ENCODE measurements at places on chromosomes 6 and 20. TPM values are rescaled to one million over a fixed set of nuclear protein-coding genes. Genes with fewer than 3 reads are reported as not detected.

GRCh38 chr6:169852504-169853195 lies 101.2 kb downstream of the ERMARD start:
- H3K27ac ChIP-seq: peak overlapping the region; percentile 67
- H3K4me1 ChIP-seq: peaks cover 12% of the 10 kb centered on the region
- no peak overlapping the region for H3K4me3 ChIP-seq

DNA sequence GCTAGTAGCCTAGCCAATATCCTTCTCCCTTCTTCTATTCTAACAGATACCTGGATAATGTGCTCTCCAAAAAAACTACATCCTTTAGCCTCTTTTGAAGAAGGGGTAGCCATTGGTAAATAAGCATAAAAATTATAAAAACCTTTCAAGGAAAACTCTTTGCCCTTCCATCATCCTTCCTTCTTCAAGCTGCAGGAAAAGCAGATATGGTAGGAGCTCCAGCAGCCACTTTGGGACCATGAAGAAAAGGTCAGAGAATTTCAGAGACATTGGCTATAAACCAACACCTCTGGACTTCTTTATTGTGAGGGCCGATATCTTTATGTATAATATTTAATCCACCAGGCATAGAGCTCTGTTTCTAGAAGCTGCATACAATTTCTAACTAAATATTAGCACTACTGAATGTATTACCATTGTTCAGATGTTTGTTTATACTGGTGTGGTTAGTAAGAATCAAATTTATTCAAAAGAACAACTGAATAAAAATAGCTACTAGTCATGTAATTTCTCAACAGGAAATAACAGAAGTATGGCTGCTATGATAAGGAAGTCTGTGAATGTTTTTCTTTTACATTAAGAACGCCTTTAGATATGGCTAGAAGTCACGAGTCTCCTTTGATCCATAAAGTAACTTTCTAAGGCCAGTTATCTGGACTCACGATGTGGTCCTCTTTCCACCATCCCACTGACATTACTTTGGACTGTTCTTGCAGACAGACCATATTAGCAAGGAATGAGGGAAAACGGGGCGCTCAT lies 32.2 kb downstream of the MYLK4 start:
- DNase-seq: no peak
- no peaks in the 10 kb centered on the region for H3K4me1 ChIP-seq
- H3K36me3 ChIP-seq: no peaks in the 10 kb centered on the region

DNA sequence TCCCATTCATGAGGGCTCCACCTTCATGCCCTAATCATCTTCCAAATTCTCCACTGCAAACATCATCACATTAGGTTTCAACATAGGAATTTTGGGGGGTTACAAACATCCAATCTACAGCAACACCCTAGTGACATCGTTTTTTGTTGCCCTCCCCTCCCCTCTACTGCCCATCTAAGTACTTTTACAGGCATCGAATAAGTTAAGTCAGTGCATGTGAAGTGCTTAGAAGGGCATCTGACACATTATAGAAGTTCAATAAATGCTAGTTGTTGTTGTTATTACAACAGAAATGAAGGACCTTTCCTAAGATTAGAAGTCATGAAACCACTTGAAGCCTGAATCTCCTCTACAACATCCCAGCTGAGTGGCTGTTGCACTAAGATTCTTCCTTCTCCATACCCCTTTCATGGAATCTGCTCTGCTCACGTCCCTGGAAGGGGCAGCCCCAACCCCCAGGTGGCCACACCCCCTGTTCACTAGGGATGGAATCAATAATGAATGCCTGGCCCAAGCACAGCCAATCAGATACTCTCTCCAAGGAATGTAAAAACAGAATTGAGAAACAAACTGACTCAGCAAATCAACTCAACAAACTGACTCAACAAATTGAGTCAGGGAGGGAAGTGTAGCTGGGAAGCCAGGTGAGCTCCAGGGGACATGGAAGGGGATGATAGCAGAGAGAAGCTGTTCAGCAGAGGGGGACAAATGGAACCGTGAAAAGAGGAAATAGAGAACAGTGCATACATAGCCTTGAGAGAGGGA lies 3.9 kb upstream of the LRP11 start:
- no peak overlapping the region for H3K4me3 ChIP-seq
- H3K4me1 ChIP-seq: peaks cover 7% of the 10 kb centered on the region
- no peaks in the 10 kb centered on the region for H3K27me3 ChIP-seq
- DNase-seq: no peak

- no peaks in the 10 kb centered on the region for H3K4me1 ChIP-seq
- H3K4me3 ChIP-seq: no peak overlapping the region
- H3K27me3 ChIP-seq: no peaks in the 10 kb centered on the region
- H3K27ac ChIP-seq: no peak overlapping the region
- no peak for DNase-seq
Measured at GRCh38 chr6:157570752-157571151, 189.8 kb downstream of the ZDHHC14 start.

- H3K27ac ChIP-seq: no peak overlapping the region
- H3K4me3 ChIP-seq: no peak overlapping the region
- H3K4me1 ChIP-seq: no peaks in the 10 kb centered on the region
Measured at GRCh38 chr6:21277601-21278374, 315.8 kb upstream of the SOX4 start.

GRCh38 chr6:35557239-35557638 lies 44.5 kb upstream of the TULP1 start:
- H3K4me1 ChIP-seq: no peaks in the 10 kb centered on the region
- H3K4me3 ChIP-seq: no peak overlapping the region
- no peaks in the 10 kb centered on the region for H3K36me3 ChIP-seq
- no peak overlapping the region for H3K27ac ChIP-seq

- H3K4me1 ChIP-seq: peaks cover 7% of the 10 kb centered on the region
- no peaks in the 10 kb centered on the region for H3K36me3 ChIP-seq
- DNase-seq: no peak
Measured at GRCh38 chr6:75436869-75437268, 56.7 kb downstream of the FILIP1 start.

The ARFGEF3 gene
- total RNA-seq: 52.7 TPM
